ENCODE measurements at places on chromosomes 3 and 15.

DNA sequence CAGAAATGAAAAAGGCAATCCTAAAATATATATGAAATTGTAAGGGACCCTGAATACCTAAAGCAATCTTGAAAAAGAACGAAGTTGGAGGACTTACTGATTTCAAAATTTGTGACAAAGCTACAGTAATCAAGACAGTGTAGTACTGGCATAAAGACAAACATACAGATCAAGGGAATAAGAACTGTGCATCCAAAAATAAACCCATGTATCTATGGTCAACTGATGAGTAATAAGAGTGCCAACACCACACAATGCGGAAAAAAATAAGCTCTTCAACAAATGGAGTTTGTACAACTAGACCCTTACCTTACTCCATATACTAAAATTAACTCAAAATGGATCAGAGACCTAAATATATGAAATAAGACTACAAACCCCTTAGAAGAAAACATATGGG is 29.6 kb downstream of the GSK3B start:
- no peak for DNase-seq

GRCh38 chr3:146337991-146338390 is 87.1 kb upstream of the PLSCR4 start:
- no peak for DNase-seq

- no peak for DNase-seq
These were observed 15.3 kb downstream of the ZMAT3 start for GRCh38 chr3:179056326-179056725.

DNA sequence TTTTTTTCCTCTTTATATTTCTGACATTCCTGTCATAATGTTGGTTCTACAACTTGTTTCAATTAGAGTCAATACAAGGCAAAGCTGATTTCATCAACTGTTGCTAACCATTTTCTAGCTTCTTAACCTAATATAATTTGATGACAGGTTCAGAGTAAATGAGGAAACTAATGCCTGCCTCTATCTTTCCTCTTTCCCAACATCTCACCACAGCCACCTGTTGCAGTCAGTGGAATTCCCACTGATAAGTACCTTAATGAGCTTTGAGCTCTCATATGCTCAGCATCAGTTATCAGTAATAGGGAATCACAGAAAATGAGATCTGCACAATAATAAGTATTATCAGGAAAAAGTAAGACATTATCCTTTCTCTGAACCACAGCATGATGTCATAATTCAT is 241.9 kb downstream of the MEIS2 start:
- DNase-seq: no peak

DNA sequence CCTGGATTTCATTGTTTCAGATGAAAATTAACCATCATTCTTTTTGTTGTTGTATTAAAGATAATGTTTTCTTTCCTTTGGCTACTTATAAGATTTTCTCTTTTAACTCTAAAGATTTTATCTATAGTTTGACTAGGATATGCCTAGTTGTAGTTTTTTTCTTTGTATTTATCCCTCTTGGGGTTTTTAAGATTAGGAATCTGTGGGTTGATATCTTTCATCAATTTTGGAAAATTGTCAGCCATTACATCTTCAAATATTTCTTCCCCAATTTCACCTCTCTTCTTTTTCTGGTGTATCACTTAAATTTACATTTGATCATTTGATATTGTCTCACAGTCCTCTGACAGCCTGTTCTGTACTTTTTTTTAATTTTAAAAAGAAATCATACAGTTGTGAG is 32.5 kb upstream of the LIMD1 start:
- DNase-seq: no peak

- no peak for DNase-seq
These were observed 4.8 kb upstream of the CCDC174 start for GRCh38 chr3:14646589-14647413.

Measured in astrocyte of the hippocampus (primary cell).